Fibroblast of skin of abdomen (primary cell): ENCODE measurements at places on chromosomes 16 and 17.

- DNase-seq: no peak
These were observed 493.2 kb upstream of the ERCC4 start for GRCh38 chr16:13426736-13427135.

DNA sequence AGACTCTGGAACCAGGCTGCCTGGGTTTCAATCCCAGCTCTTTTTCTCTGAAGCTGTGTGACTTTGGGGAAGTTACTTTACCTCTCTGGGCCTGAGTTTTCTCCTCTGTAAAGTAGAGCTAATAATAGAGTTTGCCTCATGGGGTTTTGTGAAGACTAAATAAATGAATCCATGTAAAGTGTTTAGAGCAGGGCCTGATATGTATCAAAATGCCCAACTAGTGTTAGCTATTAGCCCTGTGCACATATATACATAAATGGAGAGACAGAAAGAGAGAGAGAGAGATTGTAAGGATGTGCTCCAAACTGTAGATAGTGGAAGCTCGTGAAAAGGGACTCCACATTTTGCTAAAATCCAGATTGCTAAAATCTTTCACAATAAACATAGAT, 44.8 kb upstream of the HAPSTR1 start:
- DNase-seq: no peak

GRCh38 chr17:37512442-37513068, 22.9 kb downstream of the DUSP14 start:
- DNase-seq: no peak

DNA sequence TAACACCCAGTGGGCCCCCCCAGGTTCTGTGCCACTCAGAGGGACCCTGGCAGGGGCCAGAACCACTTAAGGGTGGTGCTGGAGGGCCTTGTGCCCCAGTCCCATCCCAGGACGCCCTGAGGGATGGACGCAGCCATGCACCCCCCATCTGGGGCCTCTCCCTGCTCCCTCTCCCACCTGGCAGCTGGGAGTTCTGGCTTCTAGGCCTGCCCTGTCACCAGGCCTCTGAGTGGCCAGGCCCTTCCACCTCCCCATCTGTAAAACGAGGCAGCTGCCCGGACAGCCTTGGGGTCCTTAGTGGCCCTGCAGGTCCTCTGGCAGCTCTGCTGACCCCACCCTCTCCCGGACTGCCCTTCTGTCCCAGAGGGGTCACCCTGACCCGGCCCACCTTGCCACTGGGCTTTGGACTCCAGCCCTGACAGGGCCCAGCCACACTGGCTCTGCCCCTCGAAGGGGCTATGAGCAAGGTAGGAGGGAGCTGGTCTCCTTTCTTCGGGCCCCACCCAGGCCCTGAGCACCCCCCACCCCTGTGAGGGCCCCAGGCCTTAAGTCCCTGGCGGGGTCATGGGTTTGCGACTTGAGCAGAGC, 12.3 kb downstream of the PAM16 start:
- DNase-seq: no peak

DNA sequence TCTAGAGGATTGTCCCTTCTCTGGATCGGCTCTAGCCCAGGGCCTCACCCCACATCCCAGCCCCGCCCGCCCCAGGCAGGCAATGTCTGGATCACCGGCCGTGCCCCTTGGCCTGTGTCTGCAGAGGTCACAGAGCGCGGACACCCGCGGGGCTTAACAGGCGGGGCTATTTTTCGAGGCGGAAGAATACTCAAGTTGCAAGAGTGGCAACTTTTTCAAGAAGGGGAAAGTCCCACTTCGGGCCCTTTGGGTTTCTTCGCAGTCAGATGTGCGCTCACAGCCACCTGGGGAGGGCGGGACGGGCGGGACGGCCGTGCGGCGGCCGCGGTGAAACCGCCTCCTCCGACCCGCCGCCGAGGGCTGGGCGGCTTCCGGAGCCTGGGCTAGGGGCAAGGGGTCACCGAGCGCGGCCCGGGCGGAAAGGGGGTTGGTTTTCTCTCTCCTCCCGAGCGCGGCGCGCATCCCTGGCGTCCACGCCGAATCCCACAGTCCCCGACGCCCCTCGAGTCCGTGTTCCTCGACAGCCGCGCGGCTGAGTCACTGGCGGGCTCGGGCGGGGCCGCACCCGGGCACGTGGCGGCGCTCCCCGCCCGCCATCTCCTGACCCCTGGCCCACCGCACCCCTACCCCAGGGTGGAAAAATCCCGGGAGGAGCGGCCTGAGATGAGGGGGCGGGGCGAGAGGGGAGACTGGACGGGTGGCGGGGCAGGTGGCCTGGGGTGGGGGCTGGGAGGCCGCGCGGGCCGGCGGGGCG, 1.2 kb upstream of the PFN1 start:
- DNase-seq: peak; percentile 73

GRCh38 chr16:23607726-23608125, 11.6 kb upstream of the NDUFAB1 start:
- DNase-seq: peak; percentile 5

GRCh38 chr17:50475362-50475761, 3.3 kb upstream of the RSAD1 start:
- DNase-seq: no peak

DNA sequence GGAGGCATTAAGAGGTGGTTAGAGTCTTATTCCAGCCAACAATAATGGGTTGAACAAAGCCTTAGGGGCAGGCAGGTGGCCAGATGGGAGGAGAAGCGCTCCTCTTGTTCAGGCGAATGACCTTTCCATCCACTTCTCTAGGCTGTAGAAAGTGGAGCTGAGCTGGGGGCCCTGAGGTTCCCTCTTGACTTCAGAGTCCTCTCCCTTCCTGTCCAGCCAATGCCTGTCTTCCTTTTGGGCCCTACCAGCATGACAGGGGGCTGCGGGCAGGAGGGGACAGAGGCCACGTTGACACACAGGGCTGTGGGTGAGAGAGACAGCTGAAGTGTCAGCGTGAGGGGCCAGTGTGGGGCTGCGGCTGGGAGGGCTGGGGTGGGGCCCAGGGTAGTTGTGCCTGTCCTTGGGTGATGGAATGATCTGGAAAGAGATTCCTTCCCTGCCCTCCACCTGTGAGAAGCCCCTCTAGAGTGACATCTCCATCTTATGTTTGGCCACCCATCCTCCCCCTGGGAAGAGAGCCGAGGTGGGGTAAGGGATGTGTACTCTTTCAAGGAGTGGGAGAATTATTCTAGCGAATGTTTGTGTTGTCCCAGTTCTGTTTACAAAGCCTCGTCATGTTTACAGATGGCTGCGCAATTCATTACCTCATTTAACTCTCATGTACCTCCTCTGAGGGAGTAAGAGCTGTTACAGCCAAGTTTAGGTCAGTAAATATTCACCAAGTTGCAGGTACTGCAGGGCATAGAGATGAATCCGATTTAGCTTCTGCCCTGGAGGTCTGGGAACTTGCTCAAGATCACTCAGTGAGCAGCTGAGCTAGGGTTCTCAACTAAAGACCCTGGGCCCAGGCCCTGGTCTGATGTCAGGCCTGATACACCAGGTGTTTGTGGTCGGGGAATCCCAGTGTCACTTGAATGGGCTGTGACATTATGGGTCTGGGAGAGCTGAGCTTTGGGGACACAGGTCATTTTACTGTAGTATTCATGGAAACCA, 3.3 kb downstream of the ERBB2 start:
- DNase-seq: no peak

DNA sequence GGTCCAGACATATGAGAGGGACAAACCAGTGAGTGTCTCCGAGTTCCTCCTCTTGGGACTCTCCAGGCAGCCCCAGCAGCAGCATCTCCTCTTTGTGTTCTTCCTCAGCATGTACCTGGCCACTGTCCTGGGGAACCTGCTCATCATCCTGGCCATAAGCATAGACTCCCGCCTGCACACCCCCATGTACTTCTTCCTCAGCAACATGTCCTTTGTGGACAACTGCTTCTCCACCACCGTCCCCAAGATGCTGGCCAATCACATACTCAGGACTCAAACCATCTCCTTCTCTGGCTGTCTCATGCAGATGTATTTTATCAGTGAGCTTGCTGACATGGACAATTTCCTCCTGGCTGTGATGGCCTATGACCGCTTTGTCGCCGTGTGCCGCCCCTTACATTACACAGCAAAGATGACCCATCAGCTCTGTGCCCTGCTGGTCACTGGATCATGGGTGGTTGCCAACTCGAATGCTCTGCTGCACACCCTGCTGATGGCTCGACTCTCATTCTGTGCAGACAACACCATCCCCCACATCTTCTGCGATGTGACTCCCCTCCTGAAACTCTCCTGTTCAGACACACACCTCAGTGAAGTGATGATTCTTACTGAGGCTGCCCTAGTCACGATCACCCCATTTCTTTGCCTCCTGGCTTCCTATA, 19.2 kb downstream of the ZNF200 start:
- DNase-seq: no peak

DNA sequence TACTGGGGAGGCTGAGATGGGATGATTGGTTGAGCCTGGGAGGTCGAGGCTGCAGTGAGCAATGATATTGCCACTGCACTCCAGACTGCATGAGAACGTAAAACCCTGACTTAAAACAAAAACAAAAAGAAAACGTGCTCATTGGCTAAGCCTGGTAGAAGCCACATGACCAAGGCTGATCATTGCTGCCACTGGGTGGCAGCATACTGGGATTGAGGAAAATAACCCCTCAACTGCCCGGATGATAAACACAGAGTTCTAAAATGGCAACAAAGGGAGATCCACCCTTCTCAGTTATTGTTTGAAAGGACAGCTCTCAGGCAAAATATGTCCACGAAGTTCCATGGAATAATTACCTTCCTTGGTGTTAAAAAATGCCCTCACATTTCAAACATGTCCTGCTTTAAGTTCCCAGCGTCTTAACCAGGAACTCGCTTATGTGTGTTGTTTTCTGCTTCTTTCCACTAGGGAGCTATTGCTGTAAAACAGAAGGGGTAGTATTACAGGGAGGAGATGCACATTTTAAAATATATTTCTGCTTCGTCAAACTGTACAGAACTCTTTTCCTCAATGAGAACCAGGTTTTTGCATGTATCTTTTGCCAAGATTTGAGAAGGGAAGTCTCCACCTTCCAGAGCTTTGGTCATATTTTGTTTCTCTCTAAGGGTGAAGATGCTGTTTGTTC, 675.3 kb downstream of the MAF start:
- DNase-seq: no peak

DNA sequence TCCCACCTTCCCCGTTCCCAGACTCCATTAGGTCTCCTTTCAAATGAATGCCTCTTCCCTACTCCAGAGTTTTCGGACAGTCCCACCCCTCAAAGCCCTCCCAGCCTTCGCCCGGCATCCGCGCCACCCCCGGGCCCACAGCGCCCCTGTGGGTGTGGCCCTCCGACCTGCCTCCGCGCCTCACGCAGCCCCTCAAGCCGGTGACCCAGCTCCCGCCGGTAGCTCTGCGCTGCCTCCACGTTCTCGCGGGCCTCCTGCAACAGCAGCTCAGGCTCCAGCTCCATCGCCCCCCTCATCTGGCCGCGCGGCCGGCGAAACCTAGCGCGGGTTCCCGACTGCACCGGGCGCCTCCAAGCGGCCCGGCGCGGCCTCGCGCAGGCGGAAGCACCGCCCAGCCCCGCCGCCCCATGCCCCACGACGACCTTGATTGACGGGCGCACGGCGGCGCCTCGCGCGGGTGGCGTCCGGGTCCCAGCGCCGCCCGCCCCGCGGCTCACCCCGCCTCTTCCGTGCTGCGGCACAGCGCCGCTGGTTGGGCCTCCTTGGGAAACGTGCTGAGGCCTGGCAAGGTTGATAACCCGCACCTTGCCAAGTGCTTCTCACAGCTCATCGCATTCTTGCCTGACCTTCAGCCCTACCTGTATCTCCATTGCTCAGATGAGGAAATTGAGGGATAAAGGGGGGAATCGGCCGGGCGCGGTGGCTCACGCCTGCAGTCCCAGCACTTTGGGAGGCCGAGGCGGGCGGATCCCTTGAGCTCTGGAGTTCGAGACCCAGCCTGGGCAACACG, at the start of gene CRLF3:
CRLF3 (minus strand) TSS at position 337 of the 790 bp plus-strand sequence; CDS start at position 296, 41 bp downstream.
- DNase-seq: peak; percentile 92

DNA sequence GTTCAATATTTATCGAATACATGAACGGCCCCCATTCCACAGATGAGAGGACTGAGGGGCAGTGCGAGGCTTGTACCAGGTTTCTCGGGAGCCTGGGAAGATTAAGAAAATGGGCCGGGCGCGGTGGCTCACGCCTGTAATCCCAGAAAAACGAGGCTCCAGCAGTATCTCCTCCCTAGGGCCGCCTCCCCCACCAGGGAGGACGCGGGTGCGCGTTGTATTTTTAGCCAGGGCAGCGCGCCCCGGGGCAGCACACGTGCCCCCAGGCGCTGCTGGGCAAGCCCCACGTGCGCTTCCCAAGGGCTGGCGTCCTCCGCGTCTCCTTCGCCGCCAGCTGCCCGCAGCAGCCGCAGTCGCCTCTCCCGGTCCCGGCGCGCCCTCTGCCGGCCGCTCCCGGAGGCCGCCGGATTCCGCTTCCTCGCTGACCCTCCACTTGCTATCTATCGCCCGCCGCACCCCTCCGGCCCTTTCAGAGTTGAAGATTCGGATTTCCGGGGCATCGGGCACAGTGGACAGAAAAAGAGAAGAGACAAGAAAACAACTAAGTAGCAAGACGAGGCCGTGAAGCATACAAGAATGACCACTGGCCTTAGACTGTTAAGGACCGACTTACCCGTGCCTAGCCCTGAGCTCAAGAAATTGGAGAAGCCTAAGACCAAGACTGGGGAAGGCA, 1.9 kb upstream of the YBX2 start:
- peak; percentile 72 for DNase-seq

DNA sequence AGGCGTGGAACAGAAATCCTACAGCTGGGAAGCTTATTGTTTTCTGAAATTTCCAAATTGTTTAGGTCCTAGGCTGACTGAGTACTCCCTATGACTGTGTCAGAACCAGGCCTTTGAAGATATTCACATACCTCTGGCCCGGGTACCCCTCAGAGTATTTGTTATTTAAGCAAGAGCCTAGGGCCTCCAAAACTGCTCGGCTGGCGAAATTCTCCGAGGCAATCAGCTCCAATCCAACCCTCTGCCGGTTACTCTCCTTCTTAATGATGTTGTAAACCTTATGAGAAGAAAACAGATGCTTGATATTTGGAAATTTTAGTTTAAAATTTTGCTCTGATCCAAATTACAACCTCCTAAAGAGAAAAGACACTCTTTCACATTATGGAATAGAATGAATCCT, 9.8 kb downstream of the SHMT1 start:
- no peak for DNase-seq

GRCh38 chr16:59881376-59881775, 1147.3 kb upstream of the GOT2 start:
- no peak for DNase-seq

GRCh38 chr16:70267516-70267915, 15.8 kb upstream of the EXOSC6 start:
- peak; percentile 23 for DNase-seq

GRCh38 chr17:49978501-49978900, 9.5 kb downstream of the DLX4 start:
- no peak for DNase-seq

DNA sequence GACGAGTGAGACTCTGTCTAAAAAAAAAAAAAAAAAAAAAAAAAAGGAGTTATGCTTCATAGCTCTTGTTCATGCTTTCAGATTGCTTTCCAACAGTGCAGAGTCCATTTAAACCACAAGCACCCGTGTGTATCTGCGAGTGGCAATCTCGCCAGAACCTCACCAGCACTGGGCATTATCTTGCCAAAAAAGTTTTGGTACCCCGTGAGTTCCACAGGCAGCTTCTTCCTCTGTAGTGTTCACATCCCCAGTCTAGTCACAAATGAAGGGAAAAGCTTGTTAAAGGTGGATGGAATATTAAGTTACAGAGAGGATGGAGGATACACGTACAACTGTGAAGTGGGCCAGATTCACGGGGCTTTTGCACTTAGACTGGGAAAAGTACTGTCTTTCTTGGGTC, 33.5 kb downstream of the WSB1 start:
- DNase-seq: no peak
